AG08395 (cell line): ENCODE measurements at places on chromosomes 4 and X.

GRCh38 chrX:153662266-153662665 lies 11.3 kb downstream of the PNCK start:
- DNase-seq: no peak

DNA sequence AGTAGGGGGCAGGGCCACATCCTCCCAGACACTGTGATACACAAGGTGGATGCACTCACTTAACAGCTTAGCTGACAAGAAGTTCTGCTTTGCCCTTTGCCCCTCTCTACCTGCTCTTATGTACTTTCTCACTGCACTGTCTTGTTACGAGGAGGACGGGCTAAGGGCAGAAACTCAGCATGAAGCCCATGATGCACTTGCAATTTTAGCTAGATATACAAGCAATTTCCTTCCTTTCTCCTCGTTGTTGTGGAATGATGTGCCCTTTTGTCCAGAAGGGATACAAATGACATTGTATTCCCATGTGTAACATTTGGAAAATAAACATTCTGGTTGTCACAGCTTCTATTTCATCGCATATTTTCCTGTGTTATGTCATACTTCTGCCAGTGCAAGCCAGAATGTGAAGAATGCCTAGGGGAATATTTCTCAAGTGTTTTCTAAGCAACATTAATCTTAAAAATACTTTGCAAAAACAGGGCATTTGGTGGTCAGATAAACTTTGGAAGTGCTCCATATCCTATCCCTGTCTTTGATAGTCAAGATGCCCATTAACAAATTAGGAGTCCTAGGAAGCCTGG lies 47.2 kb downstream of the MAOA start:
- DNase-seq: peak; percentile 24

DNA sequence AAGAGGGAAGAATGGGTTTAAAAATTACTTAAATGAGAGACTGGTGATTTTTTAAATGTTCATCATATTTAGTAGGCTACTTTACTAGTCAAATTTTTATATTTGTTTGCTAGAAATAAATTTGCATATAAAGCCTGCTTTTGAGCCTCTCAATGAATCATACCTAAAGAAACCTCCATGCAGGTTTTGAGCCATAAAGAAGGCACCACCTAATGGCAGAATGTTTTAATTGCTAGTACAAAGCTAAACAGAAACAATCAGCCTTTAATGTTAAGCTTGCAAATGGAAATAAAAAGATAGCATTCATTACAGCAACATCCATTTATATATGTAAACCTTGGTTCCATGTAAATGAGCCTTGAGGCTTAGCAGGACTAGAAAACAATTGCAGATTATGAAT lies 989.7 kb downstream of the CCSER1 start:
- DNase-seq: no peak

- DNase-seq: no peak
These were observed 78.3 kb upstream of the HELT start for GRCh38 chr4:184939978-184940377.

- no peak for DNase-seq
These were observed 207.4 kb downstream of the TMA16 start for GRCh38 chr4:163701916-163702315.
